ENCODE measurements at places on chromosomes 4 and X.

DNA sequence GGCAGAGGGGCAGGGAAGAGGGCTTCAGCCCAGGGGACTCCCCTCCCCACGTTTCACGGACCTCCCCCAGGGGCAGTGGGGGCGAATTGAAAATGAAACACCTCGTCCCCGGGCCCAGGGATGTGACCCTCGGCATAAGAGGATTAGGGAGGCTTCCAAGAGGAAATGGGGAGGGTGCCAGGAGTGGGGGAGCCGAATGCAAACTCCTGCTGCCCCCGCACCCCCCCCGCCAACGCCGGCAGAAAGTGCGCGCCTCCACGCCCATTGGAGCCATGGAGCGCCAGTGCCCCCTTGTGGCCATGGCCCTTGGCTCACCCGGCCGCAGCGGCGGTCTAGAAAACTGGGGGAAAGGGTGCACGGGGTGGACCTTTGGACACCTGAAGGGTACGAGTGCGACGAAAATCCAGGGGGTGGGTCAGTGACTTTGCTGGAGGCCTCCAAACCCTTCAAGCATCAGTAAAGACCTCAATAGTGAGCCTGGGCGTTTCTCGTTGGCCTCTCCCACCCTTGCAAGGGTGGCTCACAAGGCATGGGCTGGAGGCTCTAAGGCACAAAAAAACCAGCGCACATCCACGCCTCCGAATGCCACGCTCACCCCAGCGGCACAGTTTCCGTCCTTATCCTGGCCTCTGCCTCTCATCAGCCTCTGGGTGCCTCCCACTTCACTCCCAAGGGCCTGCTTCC lies 120.8 kb upstream of the PJA1 start:
- DNase-seq, result peak; percentile 16

DNA sequence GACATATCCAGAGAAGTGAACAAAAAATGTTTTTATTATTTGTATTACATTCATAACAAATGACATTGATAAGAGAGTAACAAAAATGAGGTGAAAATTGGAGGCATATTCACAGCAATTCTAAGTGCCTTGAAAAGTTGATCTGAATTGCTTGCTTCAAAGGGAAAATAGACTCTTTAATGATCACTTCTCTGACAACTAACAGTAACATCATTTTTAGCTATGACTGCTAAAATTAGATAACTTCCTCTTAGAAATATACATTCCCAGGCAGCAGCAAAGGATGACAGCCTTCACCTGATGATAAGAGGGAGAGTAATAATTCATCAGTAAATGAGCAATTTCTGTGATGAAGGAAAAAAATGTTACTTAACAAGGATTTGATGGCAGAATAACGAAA lies 472.5 kb downstream of the PCDH10 start:
- no peak for DNase-seq

DNA sequence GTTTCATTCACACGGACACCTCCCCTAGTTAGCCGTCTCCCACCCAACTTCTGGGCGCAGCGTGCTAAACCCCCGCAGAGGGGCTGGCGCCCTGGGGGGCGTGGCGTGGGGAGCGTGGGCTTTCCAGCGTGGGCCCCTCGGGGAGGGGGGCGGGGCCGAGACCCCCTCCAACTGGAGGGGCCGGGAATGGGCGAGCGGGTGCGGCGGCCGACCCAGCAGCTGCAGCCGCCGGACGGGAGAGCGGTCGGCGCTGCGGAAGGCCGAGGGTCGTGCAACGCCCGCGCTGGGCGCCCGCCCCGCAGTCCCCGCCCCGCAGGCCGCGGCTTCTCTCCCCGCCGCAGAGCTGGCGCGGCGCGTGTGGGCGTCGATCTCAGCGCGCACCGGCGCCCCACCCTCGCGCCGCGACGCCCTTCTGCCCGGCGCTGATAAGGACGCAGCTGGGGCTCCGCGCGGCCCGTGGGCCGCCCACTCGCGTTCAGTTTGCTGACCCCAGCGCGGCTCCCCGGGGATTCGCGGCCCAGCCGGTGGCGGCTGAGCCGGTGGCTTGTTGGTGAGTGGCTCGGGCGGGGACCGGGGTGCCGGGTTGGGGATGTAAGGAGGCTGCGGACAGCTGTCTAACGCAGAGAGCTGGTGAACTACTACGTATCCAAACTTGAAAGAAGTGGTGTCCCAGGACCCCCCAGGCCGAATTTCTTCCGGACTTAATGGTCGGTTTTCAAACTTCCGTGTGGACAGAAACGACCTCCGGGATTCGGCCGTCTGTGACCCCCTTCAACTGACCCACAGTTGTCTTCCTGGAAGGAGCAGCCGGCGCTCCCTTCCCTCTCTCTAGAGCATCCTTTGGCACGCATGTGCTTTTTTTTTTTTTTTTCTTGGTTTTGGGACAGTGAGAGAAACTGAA lies 1.5 kb downstream of the FHDC1 start:
- no peak for DNase-seq

GRCh38 chr4:185134307-185134869 lies 8.7 kb upstream of the SLC25A4 start:
- peak; percentile 60 for DNase-seq

DNA sequence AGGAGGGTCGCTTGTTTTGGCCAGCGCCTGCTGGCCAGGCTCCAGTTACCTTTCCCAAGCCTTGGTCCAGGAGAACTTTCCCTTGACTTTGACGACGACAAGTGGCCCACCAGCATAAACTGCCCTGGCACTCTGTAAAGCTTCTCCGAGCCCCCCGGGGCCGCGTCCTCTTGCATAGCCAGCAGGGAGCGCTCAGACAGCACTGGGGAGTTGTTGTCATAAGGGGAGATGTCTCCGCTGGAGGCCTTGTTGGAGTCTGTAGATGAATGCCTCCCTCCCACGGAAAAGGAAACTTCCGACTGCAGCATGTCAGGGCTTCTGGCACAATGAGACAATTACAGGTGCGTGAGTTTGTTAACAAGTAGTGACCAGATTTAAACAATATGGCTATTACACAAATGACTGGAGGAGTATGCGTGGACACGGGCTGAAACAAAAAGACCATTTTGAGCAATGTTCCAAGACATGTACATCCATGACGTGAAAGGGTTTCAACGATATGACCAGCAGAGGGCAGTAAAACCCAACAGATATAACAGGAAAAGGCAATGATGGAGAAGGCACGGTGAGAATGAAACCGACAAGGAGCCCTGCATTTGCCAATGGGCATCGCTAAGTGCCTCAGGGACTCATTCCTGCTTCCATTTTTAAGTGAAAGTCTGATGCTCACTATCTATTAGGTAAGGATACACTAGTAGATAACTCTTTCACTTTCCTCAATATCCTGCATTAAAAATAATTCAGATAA lies 33.0 kb downstream of the HCCS start:
- peak; percentile 38 for DNase-seq

GRCh38 chr4:11019451-11020240 lies 335.1 kb upstream of the CLNK start:
- DNase-seq, result no peak

- DNase-seq, result no peak
Measured at GRCh38 chrX:51395810-51396728, 63.4 kb downstream of the NUDT10 start.

Measured in NCI-H1048 (cell line).